ENCODE measurements at places on chromosomes 12 and 14.
A peak's percentile ranks its signal among the peaks of the same experiment; 100 is the strongest.

DNA sequence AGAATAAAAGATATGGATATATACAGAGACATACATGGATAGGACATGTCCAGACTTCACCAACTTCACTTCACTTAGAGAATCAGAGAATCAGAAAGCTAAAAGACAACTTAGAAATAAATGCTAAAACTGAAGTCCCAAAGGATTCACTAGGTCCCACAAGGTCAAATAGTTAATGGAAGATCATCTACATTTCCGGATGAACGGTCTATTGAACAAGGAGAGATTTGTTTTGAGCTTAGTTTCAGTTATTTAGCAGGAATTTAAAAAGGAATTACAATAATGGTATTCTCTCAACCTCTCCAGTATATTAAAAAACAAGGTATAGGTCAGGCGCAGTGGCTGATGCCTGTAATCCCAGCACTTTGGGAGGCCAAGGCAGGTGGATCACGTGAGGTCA, 187.0 kb downstream of the MED13L start:
- no peak for DNase-seq

- no peak for DNase-seq
Measured at GRCh38 chr12:13790317-13790716, 191.1 kb downstream of the GRIN2B start.

- DNase-seq = no peak
Measured at GRCh38 chr12:118334939-118335567, 37.7 kb downstream of the TAOK3 start.

DNA sequence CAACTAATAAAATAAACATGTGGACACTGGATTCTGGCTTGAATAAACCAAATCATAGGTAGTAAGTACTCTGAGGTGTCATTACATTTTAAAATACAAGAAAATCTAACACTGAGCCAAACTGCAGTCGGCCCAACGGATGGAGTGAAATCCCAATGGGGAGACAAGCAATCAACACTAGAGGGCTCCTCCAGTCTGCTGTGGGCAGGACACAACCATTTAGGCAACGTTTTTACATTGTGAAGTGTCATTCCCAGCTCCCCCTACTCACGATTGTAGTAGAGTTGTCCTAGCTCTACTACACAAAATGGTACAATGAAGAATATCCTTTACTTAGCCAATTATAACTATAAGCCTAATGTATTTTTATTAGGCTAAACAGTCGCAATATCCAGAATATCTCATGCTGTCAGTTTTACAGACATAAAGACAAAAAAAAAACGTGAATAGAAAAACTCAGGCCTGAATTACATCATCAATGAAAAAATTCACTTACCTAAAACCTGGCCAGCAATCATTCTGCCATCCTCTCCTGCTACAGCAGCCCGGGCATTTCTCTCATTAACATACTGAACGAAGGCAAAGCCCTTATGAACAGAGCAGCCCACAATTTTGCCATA, 35.7 kb downstream of the HNRNPC start:
- DNase-seq = no peak

- peak; percentile 84 for DNase-seq
Measured at GRCh38 chr14:56608689-56609088, 29.1 kb downstream of the TMEM260 start.

DNA sequence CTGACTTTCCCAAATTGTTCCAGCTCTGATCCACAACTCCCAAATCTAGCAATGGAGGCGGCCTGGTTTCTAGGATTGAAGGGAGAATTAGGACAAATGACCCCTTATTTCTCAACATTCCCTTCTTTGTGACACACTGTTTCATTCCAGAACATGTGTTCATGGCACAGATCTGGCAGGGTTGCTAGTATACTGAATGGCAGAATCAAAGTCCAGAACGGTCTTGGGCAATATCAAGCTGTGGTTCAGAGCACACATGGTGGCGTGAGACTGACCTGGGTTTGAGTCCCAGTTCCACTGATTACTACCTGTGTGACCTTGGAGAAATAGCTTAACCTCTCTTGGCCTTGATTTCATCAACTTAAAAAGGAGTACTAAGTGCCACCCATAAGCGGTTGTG, 152.5 kb downstream of the SAMD4A start:
- no peak for DNase-seq

GRCh38 chr14:22883173-22883976, at the start of gene REM2:
REM2 (plus strand) TSS chr14:22883222; CDS start chr14:22883288, 66 bp downstream.
- no peak for DNase-seq

DNA sequence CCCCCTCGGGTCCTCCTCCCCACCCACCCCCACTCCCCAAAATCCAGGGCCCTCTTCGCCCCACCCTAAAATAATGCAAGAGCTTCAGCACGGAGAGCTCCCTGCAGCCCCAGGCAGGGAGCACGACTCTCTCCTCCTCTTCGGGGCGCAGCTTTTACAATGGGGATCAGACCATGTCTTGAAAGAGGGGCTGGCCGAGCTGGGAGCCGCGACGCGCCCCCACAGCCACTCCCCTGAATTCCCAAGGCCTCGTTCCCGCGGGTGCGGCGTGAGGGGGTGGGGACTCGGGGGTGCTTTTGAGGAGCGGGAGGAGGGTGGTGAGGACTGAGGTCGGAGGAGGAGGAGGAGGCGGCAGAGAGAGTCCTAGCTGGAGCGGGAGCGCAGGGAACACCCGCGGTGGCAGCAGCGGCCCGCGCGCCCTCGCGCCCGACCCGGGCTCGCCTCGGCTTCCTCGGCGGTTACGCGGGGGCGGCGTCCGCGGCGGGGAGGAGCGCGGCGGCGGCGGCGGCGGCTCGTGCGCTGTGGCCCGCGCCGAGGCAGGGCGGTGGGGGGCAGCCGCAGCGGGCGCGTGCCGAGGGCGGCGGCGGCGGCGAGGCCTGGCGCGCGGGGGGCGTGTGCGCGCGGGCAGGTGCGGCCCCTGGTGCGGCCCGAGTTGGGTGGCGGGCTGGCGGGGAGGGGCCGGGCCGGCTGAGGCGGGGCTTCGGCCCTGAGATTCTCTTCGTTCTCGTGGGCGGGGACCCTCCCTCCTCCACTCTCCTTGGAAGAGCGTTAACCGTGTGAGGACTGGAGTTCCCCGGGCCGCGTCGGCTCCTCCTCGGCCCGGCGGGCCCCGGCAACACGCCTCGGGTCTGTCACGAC, at the start of gene ANKS1B:
Gene ANKS1B (minus strand): TSS at position 666 of the 858 bp plus-strand sequence. CDS start 699 bp downstream, outside the sequence.
- peak; percentile 49 for DNase-seq

DNA sequence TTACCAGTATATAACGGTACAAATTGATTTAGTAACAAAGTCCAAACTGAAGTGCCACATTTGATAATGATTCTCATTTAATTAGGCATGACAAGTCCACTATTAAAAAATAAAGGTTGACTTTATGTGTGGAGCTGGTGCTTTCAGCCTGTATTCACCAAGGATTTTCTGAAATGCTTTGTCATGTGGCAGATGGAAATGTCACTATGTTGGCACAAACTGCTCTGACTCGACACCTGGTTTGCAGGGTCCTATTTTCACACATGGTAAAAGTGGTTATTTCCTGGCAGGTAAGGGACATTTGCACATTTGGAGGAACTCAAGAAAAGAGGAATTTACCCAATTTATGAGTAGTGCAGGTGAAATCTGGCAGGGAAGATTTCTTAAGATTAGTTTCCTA, 572.6 kb upstream of the MDGA2 start:
- DNase-seq = no peak

- DNase-seq = peak; percentile 72
Measured at GRCh38 chr14:32507029-32507984, 178.2 kb downstream of the AKAP6 start.

GRCh38 chr14:56422703-56423213, 156.8 kb upstream of the TMEM260 start:
- DNase-seq = peak; percentile 5

DNA sequence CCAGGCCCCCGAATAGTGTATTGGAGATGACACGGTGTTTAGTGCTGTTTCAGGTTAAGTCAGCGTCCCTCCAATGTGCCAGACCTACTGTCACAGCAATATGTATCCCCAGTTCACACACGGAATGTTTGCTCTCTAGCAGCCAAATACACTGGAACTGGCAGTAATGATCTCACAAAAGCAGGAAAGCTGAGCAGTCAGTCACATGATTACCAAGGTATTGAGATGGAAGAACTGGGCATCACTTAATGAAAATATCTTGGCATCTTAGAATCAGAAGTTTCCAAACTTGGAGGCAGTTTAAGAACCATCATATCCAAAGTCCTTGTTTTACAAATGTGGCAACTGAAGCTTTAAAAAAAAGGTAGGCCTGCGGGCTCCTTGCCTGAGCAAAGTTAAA, 23.3 kb downstream of the NINJ2 start:
- no peak for DNase-seq

DNA sequence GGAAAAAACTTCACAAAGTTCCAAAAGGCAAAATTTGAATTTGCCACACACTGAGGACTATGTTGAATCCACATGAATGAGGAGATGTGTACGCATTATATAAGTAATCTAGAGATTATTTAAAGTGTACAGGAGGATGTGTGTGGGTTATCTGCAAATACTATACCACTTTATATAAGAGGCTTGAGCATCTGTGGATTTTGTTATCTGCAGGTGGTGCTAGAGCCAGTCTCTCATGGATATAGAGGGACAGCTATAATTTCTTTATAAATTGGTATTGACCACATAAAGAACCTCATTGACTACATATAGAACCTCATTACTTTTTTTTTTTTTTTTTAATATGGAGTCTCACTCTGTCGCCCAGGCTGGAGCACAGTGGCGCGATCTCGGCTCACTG, 32.2 kb upstream of the RXYLT1 start:
- no peak for DNase-seq

GRCh38 chr12:37548266-37548805, 768.2 kb upstream of the ALG10B start:
- no peak for DNase-seq

DNA sequence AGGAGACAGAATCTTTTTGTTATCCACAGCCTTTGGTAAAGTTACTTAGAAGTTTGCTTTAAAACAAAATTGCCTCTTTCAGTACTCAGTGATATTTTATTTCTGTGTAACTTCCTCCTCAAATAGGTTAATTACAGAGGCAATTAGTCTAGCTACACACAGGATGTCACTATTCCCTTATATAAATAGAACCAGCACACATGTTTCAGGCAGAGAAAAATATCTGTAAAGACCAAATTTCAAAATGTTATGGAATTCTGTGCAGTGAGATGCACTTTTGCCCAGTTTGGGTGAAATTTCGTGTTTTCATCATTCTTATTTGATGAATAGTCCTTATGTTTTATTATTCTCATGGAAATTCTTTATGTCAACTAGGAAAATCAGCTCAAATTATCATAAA, 410.6 kb upstream of the SOX5 start:
- DNase-seq = no peak

DNA sequence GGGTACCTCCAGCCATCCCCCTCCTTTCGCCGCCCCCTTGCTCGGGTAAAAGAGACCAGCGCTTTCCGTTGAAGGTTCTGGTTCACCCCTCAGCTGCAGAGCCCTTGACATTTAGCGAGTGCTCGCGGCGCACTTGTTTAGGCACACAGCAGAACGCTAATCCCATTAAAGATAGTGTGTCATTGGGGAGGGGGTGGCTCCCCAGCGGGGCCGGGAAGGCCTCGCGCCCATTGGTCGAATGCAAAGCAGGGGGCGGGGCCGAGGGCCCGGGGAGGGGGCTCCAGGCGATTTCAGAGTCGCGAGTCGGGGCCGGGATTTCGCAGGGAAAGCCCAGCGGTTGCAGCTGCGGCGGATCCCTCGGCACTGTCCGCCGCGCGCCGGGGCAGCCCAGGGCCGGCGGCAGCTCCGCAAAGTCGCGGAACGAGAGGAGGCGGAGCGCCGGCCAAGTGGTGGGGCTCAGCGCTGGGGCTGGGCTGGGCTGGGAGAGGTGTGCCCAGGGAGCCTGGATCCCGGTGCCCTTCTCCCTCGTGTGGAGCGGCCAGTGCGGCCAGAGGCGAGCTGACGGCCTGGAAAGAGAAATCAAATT, 122.9 kb downstream of the TSPAN9 start:
- no peak for DNase-seq

GRCh38 chr12:69936214-69936731, 111.2 kb downstream of the MYRFL start:
- DNase-seq = no peak

DNA sequence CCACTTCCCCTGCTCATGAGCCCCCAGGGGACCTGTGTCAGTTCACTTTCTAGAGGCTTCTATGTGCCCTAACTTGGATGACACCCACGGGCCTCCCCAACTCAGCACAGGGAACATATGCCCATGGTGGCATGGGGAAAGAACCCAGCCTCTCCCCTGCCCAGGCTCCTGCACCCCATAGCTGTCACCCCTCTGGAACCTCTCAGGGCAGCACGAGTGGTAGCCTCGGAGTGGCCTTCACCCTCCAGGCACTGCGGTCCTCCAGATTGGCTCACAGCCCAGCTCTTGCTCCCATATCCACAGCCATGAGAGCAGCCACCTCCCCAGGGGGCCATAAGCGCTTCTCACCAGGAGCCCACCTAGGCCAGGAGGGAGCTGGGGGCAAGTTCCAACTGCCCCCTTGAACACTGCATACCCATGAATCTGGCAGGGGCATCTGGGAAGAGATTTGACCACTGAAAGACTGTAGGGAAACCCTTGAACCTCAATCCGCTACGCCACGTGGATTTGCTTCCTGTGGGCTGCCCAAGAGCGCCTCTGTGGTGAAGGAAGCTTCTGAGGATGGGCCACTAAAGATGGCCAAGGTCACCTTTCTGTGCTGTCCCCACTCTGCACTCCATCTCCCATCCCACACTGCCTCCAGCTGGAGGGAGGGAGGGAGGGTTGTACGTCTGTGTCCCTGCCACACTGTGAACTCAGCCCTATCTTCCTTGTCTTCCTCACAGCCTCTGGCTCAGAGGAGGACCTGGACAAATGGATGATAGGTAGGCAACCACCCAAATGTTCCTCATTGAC, 11.9 kb downstream of the PLD4 start:
- no peak for DNase-seq

GRCh38 chr12:10584415-10584814, 29.0 kb downstream of the MAGOHB start:
- DNase-seq = peak; percentile 40

DNA sequence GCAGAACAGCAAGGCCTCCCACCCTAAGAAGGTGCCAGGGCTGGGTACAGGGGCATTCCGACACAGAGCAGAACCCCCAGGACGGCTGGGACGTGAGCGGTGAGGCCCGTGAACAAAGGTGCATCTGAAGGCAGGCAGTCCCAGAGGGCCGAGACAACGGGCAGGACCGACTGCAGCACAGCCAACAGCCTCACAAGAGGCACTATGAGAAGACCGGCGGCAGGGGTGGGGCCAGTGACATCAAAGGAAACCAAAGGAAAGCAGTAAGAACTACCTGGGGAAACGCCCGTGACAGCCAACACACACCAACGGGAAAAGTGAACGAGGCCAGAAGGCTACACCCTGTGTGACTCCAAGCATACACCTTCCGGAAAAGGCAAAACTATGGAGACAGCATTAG, 9.1 kb downstream of the BTBD6 start:
- no peak for DNase-seq

GRCh38 chr14:106436310-106436905, 910.0 kb downstream of the TMEM121 start:
- DNase-seq = peak; percentile 65

GRCh38 chr12:8692573-8692972, 5.2 kb upstream of the RIMKLB start:
- DNase-seq = no peak

GRCh38 chr12:54337854-54338650, 13.1 kb downstream of the COPZ1 start:
- DNase-seq = no peak

Data from erythroblast (primary cell).